ENCODE measurements at places on chromosomes 3 and 15. TPM values are rescaled to one million over a fixed set of nuclear protein-coding genes. Genes with fewer than 3 reads are reported as not detected.

CYP11A1 gene
- total RNA-seq: 0.99 TPM

- H3K36me3 ChIP-seq: no peaks in the 10 kb centered on the region
- H3K4me3 ChIP-seq: no peak overlapping the region
- H3K27ac ChIP-seq: no peak overlapping the region
- H3K27me3 ChIP-seq: no peaks in the 10 kb centered on the region
- H3K4me1 ChIP-seq: no peaks in the 10 kb centered on the region
These were observed 559.5 kb upstream of the CCDC54 start for GRCh38 chr3:106817706-106818105.

CSTA gene
- not detected for total RNA-seq

DNA sequence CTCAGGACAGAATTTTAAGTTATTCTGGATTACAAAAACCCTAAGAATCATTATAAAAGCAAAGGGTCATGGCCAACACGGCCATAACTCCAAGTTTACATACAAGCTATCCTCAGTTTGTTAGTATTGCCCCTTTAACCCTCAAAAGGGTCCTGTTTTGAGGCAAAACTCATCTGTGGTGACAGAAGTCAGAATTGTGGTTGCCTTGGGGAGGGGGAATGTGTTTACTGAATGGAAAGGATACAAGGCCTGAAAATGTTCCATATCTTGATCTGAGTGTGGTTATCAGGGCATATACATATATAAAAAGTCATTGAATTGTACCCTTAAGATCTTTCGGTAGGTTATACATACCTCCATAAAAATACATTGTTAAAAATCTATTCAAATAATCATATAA, 2.1 kb downstream of the SFMBT1 start:
- no peaks in the 10 kb centered on the region for H3K27me3 ChIP-seq
- H3K4me3 ChIP-seq: no peak overlapping the region
- H3K4me1 ChIP-seq: peaks cover 55% of the 10 kb centered on the region
- no peaks in the 10 kb centered on the region for H3K36me3 ChIP-seq

ITPKA gene
- 0.33 TPM for total RNA-seq

TWF2 gene
- total RNA-seq: 26.7 TPM

DNA sequence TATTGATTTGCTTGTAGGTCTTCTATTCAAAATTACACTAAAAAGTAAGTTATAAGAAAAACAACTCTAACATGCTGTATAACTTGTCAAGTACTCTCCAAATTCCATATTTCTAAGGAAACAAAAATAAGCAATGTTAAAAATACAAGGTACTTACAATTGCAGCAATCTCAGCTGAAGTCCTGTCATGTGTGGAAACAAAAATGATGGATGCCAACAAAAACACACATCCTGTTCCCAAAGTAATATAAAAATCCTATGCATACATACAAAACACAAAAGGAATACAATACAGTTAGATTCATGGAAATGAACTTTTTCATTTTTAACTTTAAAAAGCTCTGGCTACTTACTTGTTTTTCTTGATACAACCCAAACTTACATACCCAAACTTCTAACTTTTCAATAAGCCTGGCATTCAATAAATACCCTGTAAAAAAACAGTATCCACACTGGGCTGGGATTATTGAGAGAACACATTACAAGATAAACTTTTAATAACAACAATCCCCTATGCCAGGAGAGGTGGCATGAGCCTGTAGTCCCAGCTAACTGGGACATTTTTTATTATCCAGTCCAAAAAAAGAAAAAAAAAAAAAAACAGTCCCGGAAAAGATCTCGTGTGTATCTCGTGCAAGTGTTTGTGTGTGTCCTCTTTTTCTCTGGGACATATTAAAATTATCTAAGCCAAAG, 14.7 kb downstream of the CMTM6 start:
- no peak for DNase-seq
- H3K27me3 ChIP-seq: no peaks in the 10 kb centered on the region
- no peak overlapping the region for H3K4me3 ChIP-seq
- H3K27ac ChIP-seq: no peak overlapping the region
- H3K36me3 ChIP-seq: no peaks in the 10 kb centered on the region
- peaks cover 8% of the 10 kb centered on the region for H3K4me1 ChIP-seq

GRCh38 chr3:12303993-12304392, 15.1 kb downstream of the PPARG start:
- no peaks in the 10 kb centered on the region for H3K4me1 ChIP-seq
- no peaks in the 10 kb centered on the region for H3K27me3 ChIP-seq
- no peaks in the 10 kb centered on the region for H3K36me3 ChIP-seq
- DNase-seq: no peak

- peak overlapping the region; percentile 6 for H3K27ac ChIP-seq
- no peaks in the 10 kb centered on the region for H3K36me3 ChIP-seq
- peaks cover 40% of the 10 kb centered on the region for H3K4me1 ChIP-seq
- DNase-seq: peak; percentile 30
- H3K4me3 ChIP-seq: no peak overlapping the region
These were observed 9.2 kb upstream of the TMEM212 start for GRCh38 chr3:171833789-171834460.

CEP19 gene
- total RNA-seq: 0.78 TPM

CLRN1 gene
- total RNA-seq: not detected

DNA sequence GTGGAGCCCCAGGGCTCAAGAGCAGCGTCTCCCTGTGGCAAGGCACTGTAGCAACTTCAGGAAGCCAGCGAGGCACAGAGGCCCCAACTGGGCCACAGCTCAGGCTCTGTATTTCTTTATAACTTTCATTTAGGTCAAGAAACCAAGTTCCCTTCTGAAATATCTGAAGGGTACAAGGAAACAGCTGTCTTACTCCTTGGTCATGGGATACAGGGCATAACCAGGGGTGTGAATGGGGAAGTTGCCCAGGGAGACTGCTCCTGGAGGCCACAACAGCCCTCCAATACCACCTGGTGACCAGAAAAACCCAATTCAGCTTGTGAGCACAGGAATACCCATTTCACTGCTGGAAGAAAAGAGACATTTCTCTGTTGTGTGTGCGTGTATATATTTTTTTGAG, 13.3 kb upstream of the SPTBN5 start:
- DNase-seq: no peak
- no peaks in the 10 kb centered on the region for H3K27me3 ChIP-seq
- H3K27ac ChIP-seq: peak overlapping the region; percentile 29
- H3K4me3 ChIP-seq: no peak overlapping the region
- no peaks in the 10 kb centered on the region for H3K36me3 ChIP-seq

NR1I2 gene
- not detected for total RNA-seq

DNA sequence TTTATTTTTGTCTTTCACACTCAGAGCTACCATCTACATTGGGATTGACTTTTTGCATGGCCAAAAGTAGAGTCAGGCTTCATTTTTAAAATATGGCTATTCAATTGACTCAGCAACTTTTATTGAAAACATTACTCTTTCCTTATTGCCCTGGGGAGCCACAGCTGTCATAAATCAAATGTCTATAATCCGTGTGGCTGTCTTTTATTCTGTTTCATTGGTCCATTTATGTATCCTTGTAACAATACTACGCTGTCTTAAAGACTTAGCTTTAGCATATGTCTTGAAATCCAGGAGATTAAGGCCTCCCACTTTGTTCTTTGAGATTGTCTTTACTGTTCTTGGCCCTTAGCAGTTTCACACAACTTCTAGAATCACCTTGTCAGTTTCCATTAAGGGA, 55.2 kb downstream of the CEMIP start:
- H3K4me3 ChIP-seq: no peak overlapping the region
- no peaks in the 10 kb centered on the region for H3K4me1 ChIP-seq
- DNase-seq: no peak
- H3K27me3 ChIP-seq: no peaks in the 10 kb centered on the region
- no peaks in the 10 kb centered on the region for H3K36me3 ChIP-seq

GRCh38 chr3:66053550-66054094, 14.9 kb upstream of the MAGI1 start:
- peak; percentile 67 for DNase-seq
- H3K27me3 ChIP-seq: no peaks in the 10 kb centered on the region
- H3K36me3 ChIP-seq: no peaks in the 10 kb centered on the region
- no peak overlapping the region for H3K4me3 ChIP-seq
- H3K4me1 ChIP-seq: peaks cover 10% of the 10 kb centered on the region
- peak overlapping the region; percentile 30 for H3K27ac ChIP-seq
